Hair follicular keratinocyte (primary cell): ENCODE measurements at places on chromosomes 3 and 15. TPM values are rescaled to one million over a fixed set of nuclear protein-coding genes. Genes with fewer than 3 reads are reported as not detected.

The CILP gene
- total RNA-seq: not detected in 2 replicates

The MYO5C gene
- 0.31 and 0.46 TPM in 2 replicates for total RNA-seq

The ISG20 gene
- 6.3 and 27.8 TPM in 2 replicates for total RNA-seq

The GOLGA8O gene
- total RNA-seq: 0.61 TPM in 1 of 2 replicates, not detected in the other

The CNTN3 gene
- 0.23 and 1.9 TPM in 2 replicates for total RNA-seq

The CLDN11 gene
- 3.4 and 5.1 TPM in 2 replicates for total RNA-seq

The XCR1 gene
- not detected in 2 replicates for total RNA-seq

The LSAMP gene
- total RNA-seq: 0.08 TPM in 1 of 2 replicates, not detected in the other

The SLC2A2 gene
- not detected in 2 replicates for total RNA-seq

The PLA2G4D gene
- total RNA-seq: 0.08 TPM in 1 of 2 replicates, not detected in the other

The FBXL2 gene
- 12.8 and 19.5 TPM in 2 replicates for total RNA-seq

The DPPA2 gene
- total RNA-seq: not detected in 2 replicates

The RAB11A gene
- total RNA-seq: 258 and 344 TPM in 2 replicates

The ZNF501 gene
- total RNA-seq: 2.5 and 2.7 TPM in 2 replicates

The CYP19A1 gene
- total RNA-seq: not detected in 2 replicates

The CFAP100 gene
- total RNA-seq: not detected in 2 replicates

The ARHGEF26 gene
- total RNA-seq: 2.0 and 2.6 TPM in 2 replicates

The CYP1A2 gene
- not detected in 2 replicates for total RNA-seq

The CADPS gene
- total RNA-seq: 0.27 TPM in 1 of 2 replicates, not detected in the other

The FANCD2 gene
- total RNA-seq: 8.4 and 20.5 TPM in 2 replicates

The GOLGA6B gene
- total RNA-seq: not detected in 2 replicates

The RNU5B-1 gene
- not detected in 2 replicates for total RNA-seq

The SLC22A13 gene
- total RNA-seq: not detected in 2 replicates

The SAMMSON gene
- total RNA-seq: not detected in 2 replicates

The PODXL2 gene
- 2.4 and 5.5 TPM in 2 replicates for total RNA-seq

The MINAR1 gene
- total RNA-seq: 0.08 and 0.23 TPM in 2 replicates

The RAF1 gene
- total RNA-seq: 46.6 and 52.0 TPM in 2 replicates

The STRA6 gene
- total RNA-seq: not detected in 2 replicates

The PARP6 gene
- total RNA-seq: 16.4 and 21.5 TPM in 2 replicates

The GABRG3 gene
- not detected in 2 replicates for total RNA-seq

The NLGN1 gene
- total RNA-seq: not detected in 2 replicates

The CELF6 gene
- total RNA-seq: not detected in 2 replicates

The SNX22 gene
- total RNA-seq: not detected in 2 replicates

The AADACL2 gene
- not detected in 2 replicates for total RNA-seq

The CDHR4 gene
- not detected in 2 replicates for total RNA-seq

The SLCO2A1 gene
- total RNA-seq: under 0.01 TPM in 2 replicates

The LEO1 gene
- total RNA-seq: 20.3 and 25.6 TPM in 2 replicates

The SLC33A1 gene
- 32.8 and 40.9 TPM in 2 replicates for total RNA-seq

The CTXN2 gene
- not detected in 2 replicates for total RNA-seq
